Esophagus squamous epithelium (tissue), 5 donors: ENCODE measurements at places on chromosomes 4 and X.

- no peak for DNase-seq
These were observed 80.1 kb upstream of the MXRA5 start for GRCh38 chrX:3426552-3426951.

GRCh38 chr4:54082168-54082567 is 17.8 kb upstream of the CHIC2 start:
- DNase-seq, result no peak

DNA sequence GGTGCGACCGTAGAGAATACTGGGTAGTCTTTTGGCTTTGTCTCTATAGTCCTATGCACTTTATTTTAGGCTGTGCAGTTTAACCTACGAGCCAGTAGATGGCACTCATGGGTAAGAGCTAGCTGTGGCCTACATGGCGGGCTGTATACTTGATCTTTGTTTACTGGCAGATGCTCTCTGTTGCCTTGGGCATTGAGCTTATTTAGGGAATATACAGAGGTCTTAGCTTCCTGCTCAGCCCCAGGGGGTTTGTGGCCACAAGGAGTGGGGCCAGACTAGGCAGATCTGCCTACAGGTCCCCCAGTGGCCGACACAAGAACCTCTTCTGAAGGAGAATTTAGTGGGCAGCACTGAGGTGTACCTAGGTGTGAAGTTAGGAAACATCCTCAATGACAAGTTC is 227.6 kb upstream of the HDX start:
- DNase-seq, result no peak

DNA sequence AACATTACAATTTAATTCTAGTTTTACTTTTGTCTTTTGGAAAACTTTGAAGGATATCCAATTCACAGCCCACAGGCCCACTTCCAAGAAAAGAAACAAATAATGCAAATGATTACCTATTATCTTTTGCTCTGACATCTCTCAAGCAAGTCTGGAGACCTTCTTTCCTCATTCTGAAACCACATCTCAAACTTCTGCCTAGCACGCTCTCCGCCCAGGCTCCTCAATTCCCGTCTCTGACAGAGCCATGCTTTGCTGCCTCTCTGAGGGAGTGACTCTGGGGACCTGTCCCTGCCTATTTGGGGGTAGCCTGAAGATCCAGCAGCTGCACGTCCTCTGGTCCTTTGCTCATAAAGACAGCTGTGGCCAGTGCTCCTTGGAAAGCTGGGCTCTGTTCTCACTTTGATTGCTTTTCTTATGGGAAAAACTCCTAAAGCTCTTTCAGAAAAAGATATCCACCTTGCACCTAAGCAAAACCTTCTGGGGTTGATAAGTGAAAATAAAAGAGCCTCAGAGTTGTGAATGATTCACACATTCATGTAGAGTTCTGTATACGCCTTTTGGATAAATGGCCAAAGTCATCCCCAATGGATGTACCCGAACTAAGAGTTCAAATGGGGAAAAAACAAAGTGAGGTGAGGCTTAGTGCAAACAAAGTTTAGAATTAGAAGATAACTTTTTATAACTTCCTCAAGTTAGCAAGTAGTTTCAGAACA is 72.4 kb upstream of the TNIP3 start:
- DNase-seq, result no peak

DNA sequence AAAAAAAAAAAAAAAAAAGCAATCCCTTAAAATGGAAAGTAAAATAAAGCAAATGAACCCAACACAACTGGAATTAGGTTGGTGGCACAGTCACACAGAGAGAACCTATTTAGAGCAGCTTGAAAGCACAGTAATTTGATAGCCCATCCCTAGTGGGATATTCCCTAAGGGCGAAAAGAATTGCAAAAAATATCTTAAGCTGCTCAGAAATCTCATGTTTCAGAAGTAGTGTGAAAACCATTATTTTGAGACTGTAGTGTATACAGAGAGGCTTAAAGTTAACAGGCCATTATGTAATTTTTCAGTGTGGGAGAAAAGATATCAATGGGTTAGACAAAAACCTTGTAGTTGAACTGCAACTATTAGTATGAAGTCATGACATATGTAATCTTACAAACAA is 40.0 kb upstream of the DHX15 start:
- no peak for DNase-seq

- DNase-seq, result no peak
These were observed 28.4 kb downstream of the TRMT44 start for GRCh38 chr4:8468746-8469535.

DNA sequence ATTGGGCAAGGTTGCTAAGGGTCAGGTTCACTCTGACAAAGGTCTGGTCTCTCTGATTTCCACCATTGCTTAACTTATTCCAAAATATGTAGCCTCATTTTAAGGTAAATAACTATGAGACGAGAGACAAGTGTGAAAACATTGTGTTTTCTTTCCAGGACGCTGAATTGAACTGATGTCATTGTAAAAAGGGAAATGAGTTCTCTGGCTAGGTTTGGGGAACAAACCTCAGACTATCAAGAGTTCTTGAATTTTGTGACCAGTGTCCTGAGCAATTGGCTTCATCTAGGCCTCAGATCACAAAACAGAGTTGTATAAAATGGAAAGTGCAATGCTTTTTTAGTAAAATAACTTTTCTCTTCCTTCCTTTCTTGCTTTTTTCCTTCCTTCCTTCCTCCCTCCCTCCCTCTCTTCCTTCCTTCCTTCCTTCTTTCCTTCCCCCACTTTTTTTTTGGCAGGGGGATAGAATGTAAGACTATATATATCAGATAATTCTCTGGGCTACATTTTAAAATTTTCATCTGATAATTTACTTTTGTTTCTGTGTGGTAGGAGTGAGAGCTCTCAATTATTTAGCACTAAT is 30.8 kb upstream of the CXCL8 start:
- no peak for DNase-seq

DNA sequence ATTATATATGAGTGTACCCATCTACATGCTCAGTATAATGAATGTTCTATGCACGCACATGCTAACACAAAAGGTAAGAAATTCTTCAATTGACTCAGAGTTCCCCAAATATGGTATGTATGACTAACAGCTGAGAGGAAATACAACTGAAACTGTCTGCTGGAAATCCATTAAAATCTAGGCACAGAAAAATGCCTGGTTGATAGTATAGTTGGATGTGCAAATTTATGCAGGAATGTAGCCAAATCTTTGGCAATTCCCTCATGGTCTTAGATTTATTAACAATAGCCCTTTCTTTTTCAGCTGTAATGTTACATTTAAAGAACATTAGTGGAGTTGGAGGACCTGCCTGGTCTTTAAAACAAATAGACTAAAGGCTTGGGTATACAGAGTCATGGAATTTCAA is 5.5 kb downstream of the CAMK2D start:
- no peak for DNase-seq

DNA sequence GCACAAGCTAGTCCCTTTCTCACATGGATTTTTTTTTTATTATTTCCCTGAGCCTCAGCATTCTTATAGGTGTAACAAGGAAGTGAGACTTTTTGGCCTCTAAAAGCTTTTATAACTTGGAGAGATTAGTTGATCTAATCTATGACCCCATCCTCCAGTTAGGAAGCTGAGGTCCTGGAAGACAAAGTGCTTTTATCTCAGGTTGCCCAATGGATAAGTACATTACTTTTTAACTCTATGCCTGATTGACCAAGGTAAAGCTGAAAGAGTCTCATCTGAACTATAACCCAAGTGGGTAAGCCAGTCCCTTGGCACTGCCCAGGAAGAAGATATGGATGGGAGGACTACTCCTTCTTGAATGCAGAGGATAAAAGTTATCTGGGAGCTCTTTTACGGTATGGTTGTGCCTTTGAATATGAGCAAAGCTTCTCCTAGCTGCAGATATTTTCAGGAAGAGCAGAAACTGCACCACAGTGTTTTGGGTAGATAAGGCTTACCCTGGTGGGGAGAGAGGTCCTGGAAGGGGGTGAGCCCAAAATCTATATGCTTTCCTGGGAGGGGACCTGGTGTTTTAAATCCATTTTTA is 40.2 kb downstream of the VSIG4 start:
- no peak for DNase-seq

DNA sequence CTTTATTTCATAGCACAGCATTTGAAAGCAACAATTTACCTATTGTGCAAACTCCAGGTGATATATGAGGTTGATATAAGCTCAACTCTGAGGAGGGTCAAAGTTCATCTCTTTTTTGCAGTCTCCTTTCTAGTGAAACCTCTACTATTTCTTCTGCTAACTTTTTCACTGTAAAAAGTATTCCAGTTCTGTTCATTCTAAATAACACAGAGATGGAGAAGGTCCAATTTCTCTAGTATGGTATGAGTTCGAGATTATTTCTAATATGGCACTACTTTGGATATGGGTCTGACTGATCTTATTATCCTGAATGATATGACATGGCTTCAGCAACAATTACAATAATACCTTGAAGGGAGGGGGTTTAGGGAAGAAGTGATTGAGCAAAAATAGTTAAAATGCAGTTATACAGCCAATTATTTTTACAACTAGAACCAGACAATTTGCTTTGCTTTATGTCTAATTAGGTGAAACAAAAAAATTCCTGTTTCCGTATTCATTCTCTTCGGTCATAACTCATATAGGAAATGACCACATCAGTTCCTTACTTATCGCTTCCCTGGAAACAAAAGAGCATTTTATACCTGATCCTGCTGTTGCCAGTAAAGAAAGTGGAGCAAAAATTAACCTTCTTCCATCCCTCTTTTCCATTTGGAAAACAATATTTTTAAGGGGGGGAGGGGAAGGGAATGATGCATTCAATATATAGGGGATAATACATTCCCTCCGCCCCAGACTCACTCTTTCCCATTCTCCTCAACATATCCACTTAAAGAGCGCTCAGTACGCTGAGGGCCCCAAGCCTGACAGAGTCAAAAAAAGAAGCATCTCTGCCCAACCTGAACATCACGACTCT is 1.0 kb downstream of the TBC1D9 start:
- no peak for DNase-seq

DNA sequence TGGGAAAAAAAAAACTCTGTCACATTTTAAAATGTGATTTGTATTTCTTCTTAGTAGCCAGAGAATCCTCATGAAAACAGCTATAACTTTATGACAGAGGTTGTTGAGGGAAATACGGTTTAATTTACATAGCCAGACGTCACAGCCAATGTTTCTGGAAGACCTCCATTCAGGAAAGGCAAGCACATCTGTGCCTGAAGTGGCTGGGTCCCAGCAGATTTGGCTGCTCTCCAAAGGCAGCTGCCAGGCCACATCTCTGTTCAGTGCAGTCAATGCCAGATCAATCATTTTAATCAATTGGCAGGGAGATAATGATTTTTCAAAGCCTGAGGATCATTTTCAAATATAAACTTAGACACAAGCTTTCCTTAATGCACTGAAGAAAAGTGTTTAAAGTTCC is 86.5 kb upstream of the ZIC3 start:
- DNase-seq, result no peak

DNA sequence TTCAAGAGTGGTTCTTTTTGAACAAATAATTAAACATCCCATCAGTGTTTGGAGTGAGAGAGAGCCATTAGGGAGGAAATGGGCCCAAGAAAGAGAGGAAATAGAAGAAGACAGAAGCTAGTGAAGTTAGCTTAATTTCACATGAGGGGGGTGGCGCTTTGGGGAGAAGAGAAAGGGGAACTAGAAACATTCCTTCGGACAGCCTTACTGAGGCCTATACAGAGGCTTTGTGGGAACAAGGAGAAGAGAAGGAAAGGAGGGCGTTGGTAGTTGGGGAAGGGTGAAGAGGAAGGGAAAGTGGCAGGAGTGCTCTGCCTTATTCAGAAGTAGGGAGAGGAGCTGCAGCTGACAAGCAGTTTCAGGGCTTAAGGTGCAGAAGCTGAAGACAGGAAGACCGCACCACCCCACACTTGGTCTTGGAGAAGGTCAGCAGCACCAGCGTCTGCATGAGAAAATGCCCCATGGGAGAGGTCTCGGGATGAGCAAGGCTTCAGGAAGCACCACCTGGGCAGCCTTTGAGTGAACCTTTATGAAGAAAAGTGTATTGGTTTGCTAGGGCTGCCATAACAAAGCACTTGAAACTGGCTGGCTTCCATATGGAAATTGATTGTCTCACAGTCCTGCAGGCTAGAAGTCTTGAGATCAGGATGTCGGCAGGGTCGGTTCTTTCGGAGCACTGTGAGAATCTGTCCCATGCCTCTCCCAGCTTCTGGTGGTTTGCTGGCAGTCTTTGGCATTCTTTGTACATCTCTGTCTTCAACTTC is 85.1 kb downstream of the KIT start:
- no peak for DNase-seq

DNA sequence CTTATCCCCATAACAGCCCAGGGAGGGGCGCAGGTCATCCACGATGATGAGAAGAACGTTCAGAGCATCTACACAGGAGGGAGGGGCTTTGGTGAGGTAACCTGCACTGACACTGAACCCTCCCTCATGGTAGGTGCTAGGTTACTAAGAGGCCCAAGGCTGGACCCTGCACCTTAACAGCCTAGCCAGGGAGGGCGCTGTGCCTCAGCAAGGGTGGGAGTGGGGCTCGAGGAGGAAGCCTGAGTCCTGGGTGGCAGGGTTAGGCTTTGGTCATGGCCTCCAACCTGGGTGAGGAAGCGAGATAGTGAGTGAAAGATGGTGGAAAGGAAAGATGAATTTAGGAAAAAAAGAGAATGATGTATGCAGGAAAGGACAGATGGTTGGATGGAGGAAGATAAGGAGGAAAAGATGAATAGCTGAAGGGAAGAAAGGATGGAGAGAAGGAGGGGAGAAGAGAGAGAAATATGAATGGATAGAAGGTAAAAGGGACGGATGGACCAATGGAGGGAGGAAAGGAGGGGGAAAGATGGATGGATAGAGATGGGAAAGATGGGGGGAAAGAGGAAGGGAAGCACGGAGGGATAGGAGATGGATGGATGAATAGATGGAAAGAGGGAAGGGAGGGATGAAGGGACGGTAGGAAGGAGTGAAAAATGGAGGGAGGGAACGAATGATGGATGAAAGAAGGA is 736 bp downstream of the IDS start:
- DNase-seq, result no peak

- no peak for DNase-seq
These were observed 3.5 kb upstream of the STS start for GRCh38 chrX:7143941-7144525.

GRCh38 chrX:155211208-155211607 is 5.1 kb upstream of the VBP1 start:
- no peak for DNase-seq

GRCh38 chr4:10120943-10121567 is 4.5 kb upstream of the WDR1 start:
- DNase-seq, result no peak

DNA sequence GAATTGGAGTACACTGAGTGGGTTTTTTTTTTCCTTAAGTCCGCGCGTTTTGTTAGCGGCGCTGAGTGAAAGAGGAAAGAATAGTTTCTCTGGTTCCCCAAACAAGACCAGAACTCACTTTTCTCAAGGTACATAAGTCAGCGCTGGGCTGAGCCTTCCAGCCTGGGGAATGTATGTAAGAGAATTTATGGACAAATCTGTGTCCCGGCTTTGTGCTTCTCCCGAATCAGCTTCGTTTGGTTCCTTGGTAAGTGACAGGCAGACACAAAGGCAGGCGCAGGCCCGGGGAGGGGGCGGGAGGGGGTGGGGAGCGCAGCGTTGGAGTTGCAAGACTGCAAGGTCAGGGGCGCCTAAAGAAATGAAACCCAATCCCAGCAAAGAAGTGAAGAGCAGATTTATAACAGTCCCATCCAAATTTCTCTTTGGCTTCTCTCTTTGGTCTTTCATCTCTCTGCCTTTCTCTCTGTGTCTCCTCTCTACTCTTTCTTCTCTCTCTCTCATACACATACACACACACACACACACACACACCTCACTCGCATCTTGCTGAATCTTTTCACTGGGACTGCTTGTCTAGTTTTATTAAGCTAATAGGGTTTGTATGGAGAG is 981 bp downstream of the TET2 start:
- DNase-seq, result no peak
